ENCODE measurements at places on chromosomes 1 and 21.

DNA sequence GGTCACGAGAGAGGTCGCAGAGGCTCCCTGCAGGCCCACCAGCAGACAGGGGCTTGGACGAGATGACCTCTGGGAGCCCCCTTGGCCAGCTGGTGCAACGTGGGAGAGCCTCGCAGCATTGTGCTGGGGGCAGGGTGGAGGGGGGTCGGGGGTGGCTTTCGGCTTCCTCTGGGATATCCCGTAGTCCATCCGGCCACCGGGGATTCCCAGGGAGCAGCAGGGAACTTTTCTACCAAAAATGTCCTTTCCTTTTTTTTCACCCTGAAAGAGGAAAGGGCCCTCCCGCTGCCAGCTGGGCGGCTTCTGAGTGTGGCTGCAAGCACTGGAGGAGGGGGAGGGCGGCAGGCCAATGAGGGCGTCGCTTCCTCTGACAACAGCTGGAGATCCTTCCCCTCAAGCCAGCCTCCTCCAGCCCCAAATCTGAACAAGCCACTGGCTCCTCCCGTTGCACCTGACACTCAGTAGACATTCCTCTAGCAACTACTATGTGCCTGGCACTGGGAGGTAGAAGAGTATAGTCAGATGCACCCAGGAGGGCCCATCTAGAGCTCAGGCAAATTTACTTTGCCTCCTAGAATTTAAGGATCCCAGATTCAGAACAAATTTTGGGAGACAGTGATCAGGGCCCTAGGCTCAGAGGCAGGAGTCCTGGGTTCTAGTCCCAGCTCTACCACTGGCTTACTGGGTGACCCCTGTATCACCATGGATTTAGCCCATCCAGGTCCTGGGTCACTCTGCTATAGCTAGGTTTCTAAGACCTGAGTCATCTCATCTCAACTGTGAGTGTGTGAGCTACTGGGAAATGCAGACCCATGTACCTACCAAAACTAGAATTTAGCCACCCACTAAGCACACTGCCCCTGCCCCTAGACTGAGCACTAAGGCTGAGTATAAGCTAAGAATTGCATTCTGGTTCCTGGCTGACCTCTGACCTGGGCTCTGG lies 2.7 kb downstream of the MOB3C start:
- DNase-seq: peak; percentile 14

GRCh38 chr1:33820804-33821203 lies 43.1 kb upstream of the HMGB4 start:
- no peak for DNase-seq

DNA sequence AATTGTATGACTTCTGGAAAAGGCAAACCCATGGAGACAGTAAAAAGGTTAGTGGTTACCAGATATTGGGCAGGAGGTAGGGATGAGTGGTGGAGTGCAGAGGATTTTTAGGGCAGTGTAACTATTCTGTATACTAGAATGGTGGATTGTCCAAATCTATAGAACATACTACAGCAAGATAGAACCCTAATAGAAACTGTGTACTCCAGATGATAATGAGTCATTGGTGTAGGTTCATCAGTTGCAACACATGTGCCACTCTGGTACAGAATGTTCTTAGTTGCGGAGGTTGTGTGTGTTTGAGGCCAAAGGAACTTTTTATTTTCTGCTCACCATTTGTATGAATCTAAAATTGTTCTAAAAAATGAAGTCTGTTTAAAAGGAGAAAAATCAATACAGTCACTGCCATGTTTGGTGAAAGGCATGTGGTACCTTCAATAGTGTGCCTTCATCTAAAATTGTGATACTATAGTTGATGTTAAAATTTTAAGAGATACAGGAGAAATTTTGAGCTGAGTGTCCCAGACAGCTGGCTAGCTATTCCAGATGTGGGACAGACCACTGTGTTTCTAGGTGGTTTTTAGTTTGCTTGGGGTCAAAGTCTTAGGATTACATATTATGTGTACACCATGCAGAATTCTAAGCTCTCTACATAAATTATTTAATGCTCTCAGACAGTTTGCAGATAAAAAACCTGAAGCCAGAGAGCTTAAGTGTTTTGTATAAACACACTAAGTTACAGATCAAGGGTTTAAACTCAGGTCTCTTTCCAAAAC lies 150.5 kb downstream of the RPS6KC1 start:
- no peak for DNase-seq

DNA sequence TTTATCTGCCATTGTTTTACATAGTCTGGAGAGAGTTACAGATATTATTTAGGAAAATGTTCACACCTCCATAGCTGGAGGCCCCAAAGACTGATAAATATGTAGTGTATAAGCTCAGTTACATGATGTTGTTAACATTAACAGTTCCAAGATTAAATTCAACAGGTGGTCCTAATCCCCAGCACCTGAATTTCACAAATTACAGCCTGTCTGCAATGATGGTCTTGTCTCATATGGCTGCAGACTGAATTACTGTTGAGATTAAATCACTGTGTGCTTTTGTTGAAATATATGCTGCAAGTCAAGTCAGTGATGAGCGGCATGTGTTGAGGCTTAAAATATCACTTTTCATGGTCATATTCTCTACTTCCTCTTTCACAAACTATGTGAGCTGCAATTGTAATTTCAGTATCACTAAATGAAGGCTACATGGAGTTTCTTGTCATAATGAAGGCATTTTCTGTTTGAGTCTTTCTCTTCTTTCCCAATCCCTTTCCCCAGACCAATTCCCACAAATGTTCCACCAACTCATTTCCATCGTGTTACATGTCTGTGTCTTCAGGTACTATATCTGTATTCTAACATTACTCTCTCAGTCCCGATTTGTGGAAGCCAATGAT lies 4.2 kb downstream of the ST6GALNAC5 start:
- DNase-seq: no peak

DNA sequence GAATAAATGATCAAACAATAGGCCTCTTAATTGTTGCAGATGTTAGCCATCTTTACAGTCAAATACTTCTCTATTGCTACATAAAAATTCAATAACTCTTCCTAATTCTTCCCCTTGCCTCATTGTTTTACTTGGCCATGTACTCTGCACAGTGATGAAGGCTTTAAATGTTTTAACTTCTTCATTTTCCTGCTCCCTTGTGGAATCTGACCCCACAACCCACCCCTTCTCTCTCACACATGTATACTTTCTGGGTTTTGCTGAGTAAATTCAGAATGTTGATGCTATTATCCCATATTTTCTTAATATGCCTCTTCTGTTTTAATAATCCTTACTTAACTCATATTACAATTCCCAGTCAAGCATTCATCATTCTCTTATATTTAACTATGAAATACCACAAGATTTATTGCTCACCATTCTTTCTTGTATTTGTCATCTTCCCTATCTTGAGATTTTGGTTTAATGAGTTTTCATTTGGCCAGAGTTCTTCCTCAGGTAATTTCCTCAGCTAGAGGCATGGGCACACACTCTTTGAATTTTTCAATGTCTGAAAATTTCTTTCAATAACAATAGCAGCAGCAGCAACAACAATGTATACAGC lies 327.8 kb upstream of the USP24 start:
- DNase-seq: no peak

DNA sequence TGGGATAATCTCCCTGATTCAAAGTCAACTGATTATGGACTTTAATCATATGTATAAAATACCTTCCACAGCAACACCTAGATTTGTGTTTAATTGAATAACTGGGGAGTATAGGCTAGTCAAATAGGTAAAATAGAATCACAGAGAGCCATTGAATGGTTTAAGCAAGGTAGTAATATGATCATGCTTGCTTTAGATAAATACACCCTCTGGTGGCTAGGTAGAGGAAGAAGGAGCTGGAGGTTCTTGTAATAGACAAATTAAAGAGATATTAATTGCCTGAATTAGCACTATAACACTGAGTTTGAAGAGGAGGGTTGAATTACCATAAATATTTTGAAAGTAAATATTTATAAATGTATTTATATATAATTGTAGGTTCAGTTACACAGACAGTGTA lies 40.3 kb downstream of the DIRAS3 start:
- DNase-seq: no peak

DNA sequence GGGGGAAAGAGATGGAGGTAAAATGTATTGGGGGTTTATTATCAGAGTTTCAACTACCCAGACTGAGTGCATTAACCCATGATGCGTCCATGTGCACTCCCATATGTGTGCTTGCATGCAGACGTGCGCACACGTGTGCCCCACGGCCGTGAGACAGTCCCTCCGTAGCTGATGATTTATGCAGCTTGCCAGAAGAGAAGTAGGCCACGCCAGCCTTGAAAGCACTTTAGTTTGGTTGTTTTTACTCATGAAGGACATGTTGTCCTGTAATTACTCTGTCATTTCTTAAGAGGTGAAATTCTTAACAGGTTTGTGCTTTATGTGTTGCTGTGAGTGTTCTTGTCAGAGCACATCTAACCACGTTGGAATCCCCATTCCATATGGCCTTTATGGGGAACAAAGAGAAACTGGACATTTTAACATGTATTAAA lies 467.8 kb downstream of the LMO4 start:
- DNase-seq: no peak

GRCh38 chr1:224589006-224589405 lies 27.1 kb upstream of the CNIH3 start:
- no peak for DNase-seq
